Amniotic stem cell (primary cell): ENCODE measurements at places on chromosomes 3 and 15.

- no peak for DNase-seq
Observed at GRCh38 chr15:85393210-85393609, 12.8 kb downstream of the AKAP13 start.

DNA sequence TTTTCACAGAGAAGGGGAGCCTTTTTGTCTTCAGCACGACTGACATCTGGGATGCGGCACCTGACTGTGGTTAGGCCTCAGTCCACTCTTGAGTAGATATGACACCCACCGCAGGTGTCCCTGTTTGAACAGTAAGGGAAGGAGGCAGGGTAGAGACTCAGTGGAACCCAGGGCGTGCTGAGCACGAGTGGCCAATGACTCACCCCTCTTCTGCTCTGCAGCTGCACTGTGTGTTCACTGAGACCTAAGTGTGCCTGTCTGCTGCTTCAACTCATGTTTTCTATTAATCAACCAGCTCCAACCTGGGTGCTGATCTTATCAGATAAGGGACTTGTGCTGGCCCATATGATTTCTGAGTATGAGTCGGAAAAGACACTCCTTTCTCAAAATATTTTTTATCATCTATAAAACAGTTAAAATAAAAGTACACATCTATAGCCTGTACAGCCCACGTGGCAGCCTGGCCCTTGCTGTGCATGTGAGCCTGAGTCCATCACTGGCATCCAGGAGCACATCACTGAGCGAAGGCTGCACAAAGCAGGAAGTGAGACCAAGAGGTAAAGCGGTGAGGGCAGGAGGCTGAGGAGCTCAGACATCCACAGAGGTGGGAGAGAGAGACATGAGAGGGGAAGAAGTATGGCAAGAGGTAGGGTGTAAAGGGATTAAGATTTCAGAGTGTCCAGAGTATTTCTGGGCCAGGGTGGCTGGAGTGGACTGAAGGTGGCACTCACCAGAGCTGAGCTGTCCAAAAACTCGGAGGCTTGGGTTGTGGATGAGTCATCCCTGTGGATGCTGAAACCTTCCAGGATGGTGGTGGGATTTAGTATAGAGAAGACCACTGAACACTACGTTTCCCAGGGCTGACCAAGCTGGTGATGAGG, 49.2 kb downstream of the SLC41A3 start:
- no peak for DNase-seq

DNA sequence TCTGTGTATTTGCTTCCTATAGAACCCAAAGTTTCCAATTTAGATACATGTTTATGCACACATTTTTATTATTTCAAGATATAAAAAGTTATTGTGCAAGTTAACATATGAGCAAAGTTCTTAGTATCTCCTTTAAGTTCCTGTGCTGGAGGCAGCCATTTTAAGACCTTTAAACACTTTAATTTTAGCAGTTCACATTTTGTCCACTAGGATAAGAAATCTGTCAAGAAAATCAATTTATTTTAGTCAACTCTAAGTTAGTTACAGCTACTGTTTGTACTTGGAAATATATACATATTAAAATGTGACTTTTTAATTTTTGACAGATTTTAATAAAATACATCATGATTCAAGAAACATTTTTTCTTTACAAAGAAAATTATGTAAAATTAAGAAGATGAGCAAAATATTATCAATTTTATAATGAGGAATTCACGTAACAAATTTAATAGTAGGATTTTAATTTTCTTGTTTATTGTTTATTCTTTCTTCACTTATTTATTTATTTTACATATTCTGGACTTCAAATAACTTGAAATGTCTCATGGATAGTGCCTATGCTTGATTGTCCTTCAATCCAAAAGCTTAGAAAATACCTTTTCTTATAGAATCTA, 402.6 kb upstream of the GBE1 start:
- DNase-seq, result no peak

- no peak for DNase-seq
Observed at GRCh38 chr3:99232696-99233095, 331.2 kb upstream of the DCBLD2 start.

DNA sequence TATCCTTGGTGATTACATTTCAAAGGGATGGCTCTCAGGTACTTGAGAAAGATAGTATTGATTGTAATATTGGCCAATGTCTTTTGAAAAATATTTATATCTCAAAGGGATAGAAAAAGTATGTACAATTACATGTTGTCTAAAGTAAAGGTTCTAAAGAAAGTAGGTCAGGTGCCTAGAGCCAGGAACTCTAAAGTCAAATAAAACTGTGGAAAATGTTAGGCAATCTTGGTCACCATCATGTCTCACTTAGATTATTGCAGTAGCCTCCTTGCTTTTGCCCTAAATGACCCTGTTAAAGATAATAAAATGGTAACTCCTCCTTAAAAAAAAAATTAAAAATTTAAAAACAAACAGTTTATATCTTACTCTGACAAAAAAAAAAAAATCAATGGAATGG, 198.5 kb upstream of the ARPP21 start:
- DNase-seq, result no peak

GRCh38 chr15:89293012-89293411, 41.6 kb downstream of the POLG start:
- no peak for DNase-seq

DNA sequence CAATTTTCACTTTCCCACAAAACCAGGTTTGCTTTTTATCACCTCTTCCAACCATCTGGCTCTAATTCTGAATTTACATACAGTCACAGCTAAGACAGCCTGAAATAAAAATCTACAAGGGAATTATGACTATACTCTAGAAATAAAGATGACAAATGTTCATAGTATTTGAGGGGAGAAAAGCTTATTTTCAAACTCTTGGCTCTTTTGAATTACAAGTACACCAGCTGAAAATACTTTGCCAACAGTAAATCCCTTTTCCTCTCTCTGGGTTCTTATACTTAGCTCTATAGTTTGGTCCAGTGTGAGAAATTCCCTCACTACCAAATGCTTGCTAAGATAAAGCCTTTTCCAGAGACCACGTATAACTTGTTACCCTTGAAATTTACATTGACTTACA, 1037.9 kb downstream of the ROBO1 start:
- no peak for DNase-seq

DNA sequence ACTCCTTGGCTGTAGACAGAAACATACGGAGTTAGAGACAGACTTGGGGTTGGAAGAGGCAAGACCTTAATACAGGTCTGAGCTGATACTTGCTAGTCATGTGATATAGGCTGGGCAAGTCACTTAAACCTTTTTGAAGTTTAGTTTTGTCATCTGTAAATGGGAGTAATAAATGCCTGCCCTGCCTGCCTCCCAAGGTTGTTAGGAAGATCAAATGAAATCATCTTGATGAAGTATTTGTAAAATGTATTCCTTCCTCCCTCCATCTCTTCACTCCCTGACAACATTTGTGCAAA, 2.9 kb downstream of the PXK start:
- no peak for DNase-seq
